ENCODE measurements at places on chromosomes 1 and 21.
A peak's percentile ranks its signal among the peaks of the same experiment; 100 is the strongest.

DNA sequence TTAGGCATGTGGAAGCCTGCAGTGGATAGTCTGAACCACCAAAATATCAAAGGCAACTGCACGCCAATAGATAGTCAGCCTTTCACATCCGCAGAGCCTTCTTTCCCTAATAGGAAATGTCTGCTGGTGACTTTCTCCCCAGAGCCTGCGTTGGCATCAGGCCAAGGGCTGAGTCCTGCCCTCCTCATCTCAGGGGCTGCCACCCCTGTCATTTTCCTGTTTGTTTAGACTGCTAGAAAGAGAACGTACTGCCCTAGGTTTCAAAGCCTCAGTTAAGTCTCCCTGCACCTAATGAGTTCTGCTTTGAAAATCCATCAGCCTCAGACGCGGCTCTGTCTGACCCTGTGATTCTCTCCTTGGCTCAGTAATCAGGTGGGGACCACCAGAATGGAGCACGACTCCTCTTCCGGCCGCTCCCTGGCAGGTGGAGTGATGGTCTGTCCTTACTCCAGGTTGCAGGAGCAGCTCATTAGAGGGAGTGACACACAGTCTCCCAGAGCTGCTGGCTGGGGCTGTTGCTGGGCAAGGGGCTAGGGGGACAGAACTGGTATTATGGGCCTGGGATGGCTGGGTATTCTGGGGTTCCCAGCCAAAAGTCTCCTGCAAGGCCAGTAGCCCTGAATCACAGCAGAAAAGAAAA is 27.3 kb downstream of the STUM start:
- no peak for DNase-seq

- DNase-seq: no peak
These were observed 12.9 kb downstream of the CRABP2 start for GRCh38 chr1:156692441-156692924.

DNA sequence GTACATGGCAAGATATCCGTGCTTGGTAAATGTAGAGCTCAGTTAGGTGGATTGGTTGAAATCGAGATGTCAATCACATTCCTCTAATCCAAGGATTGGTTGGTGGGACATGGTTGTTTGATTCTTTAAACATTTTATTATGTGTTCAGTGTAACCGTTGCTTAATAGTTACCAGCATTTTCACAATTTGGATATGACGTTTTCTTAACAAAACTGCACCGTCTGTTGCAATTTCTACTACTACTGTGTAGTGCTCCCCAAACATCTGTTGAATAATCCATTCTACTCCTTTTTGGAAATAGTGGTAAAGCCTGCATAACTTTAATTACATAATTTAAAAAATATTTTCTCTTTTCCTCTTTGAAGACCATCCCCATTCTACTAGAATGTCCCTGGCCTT is 16.3 kb downstream of the OR2B11 start:
- DNase-seq: no peak

DNA sequence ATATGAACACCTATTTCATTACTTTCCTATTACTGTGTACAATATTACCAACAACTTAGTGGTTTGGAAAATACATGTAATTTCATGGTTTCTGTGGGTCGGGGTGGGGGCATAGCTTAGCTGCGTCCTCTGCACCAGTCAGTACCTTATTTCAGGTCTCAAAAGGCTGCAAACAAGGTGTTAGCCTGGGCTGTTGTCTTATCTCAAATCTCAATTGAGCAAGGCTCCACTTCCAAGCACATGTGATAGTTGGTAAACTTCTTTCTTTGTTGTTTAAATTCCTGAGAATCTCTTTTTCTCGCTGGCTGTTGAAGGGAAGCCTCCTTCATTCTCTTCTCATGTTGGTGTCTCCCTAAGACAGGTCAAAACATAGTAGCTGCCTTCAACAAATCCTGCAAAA is 485.4 kb downstream of the AMY1C start:
- no peak for DNase-seq

- DNase-seq: no peak
These were observed 39.9 kb upstream of the INSL5 start for GRCh38 chr1:66840929-66841328.

DNA sequence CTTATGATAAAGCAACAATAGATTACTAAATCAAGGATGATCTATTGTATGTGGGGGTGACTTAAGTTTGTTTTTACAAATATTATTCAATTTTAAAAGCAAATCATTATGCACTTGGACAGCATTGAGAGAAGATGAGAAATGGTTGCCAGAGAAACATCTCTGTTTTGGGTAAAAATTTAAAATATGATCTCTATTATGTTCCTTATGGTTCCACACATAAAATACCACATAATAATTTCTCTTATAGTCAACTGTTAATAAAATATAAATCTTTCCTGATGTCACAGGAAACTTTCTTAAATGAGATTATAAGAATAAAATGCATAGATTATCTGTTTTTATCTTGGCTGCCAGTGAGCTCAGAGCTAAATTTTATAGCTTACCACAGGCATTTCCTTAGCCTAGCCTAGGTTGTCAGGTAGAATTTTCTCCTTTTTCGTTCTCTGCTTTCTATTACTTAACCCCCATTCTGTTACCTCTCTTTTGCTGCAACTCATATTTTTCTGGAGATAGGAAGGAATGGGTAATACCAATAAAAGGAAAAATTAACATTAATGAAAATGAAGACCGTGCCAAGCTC is 109.7 kb downstream of the TGFB2 start:
- DNase-seq: no peak

GRCh38 chr21:30340714-30341573 is 3.5 kb upstream of the KRTAP27-1 start:
- DNase-seq: peak; percentile 11

- DNase-seq: no peak
These were observed 2.0 kb downstream of the DSCAM start for GRCh38 chr21:40844935-40845334.

GRCh38 chr1:226723657-226724532 is 15.2 kb downstream of the ITPKB start:
- peak; percentile 43 for DNase-seq

DNA sequence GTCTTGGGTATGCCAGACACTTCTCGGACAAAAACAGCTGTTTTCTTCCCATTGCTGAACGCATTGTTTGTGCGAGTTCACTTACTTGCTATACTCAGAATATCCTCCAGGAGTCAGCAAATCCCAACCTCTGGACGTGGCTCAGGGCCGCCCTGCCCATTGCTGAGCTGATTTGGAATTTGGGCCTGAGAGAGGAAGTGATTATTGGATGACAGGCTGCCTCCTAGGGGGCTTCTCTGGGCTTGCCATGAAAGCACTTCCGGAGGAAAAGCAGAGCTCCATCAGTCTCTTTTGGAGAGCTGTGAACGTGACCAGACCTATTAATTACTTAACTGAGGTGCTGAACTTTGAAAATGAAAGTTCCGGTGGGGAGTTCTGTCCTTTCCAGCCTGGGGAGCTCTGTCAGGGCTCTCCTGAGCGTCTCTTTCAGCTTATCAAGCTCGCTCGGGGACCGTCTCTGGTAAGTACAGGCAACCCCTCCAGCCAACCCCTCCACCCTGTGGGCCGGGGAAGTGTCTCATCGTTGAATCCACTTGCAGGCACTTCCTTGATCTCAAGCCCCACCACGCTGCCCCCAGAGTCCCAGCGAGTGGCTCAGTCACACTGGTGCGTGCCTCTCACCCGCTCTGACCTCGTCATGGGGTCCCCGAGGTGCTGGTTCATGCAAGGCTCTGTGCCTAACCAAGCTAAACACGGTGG is 76.9 kb downstream of the CLIC6 start:
- peak; percentile 85 for DNase-seq

DNA sequence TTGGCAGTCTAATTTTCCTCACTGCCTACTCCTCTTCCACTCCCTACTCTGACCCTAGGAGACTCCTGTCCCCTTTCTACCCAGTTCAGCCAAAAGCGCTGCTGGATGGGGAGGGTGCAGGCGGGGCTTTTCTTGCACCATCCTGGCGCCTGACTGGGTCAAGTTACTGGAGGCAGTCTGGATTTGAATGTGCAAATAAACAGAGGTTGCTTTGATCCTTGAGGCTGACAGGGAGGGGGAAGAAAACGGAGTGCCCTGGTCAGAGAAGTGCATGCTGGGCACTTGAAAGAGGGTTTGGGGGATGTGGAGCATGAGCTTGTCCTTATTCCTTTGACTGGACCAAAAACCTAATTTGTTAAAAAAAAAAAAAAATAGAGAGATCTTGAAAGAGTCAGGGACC is 76.8 kb upstream of the SOX13 start:
- no peak for DNase-seq

- no peak for DNase-seq
These were observed 187.7 kb upstream of the RNPC3 start for GRCh38 chr1:103337779-103338178.

DNA sequence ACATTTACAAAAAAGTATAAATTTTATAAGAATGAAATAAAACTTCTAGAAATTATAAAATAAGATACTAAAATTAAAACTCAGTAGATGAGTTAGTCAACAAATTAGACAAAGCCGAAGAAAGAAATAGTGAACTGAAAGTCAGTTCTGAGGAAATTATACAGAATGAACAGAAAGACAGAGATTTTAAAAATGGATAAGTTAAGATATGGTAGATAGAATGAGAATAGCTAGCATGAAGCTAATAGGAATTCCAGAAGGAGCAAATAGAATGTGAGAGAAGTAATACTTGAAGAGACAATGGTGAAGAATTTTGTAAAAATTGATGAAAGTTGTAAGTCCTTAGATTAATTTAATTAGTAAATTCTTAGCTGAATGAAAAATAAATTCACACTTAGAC is 430.4 kb upstream of the RUNX1 start:
- no peak for DNase-seq

GRCh38 chr1:93816970-93817678 is 61.9 kb downstream of the DNTTIP2 start:
- peak; percentile 77 for DNase-seq

DNA sequence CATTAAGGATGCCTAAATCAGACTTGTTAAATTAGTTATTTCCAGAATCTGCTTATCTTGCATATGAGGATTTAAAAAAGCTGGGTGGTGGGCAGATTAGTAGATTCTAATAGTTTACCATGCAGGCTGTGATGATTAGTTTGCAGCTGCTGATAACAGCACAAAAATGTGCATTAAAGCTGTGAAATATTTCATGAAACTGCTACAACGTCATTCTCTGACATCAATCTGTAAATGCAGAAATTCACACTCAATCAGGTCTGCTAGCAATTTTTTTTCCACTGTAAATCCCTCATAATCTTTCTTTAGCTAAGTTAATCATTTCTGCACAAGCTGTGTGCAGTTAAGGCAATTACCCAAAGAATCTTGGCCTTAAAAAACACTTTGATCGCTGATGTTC is 9.3 kb upstream of the RPE65 start:
- no peak for DNase-seq

- DNase-seq: peak; percentile 88
These were observed 25.0 kb upstream of the LAPTM5 start for GRCh38 chr1:30782361-30783255.

DNA sequence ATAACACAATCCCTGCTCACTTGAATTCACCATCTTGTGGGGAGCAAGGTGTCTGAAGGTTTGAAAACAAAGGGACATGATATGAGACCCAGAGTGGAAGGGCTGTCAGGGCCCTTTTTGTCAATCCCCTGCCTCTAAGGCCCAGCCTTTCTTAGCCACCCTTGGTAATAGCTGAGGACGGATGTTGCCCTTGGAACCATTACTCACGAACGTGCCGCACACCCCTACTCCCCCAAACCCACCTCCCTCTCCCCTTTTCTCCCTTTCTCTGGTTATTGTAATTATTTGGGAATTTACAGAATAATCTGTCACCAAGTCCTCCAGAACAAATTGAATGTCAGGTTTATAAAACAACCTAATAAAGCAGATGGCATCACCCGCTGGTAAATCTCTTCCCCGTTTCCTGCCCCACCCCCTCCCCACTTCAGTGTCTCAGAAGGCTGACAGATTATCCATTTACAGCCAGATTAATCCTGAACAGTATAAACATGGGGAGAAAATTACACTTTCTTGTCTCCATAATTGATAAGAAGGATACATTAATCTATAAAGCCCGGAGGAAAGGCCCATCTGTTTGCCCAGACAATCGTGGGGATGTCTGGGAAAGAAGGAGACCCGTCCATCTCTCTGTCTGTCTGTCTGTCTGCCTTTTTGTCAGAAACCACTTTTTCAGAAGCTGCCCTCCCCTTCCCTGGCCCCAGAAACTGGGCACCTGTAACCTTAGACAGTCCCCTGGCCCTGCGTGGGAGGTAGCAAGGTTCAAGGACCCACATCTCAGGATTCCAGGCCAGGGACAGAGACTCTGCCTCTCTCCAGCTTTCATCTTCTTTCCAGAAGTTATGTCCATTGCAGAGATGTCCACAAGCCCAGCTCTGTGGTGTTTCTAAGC is 60.6 kb upstream of the CD34 start:
- DNase-seq: no peak

DNA sequence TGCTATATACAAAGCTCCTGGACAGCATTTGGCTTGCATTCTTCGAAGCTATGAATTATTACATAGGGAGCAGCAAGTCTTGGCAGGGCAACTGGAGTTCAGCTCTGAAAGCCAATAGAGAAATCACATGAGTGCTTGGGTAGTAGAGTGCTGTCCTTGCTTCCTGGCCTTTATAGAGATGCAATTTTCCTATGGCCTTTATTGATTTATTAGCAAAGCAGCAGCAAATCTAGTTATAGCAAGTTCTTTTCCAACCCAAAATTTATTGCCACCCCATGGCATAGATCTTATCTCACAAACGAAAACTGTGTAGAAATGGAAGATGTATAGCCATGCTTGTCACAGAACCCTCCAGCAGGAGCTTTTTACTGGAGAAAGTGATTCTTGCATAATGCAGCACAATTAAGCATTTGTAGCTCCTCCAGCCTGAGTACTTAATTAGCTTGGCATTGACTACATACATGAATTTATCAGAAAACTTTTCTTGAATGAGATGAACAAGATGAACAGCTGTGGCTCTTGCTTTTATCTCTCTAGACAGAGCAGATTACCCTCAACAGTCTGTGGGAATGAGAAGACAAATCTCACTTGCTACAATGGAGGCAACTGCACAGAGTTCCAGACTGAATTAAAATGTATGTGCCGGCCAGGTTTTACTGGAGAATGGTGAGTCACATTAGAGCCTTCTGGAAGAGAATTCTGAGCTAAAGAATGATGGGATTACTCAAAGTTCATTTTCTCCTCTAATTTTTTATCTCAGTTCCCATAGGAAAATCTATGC is 170.1 kb downstream of the CRB1 start:
- no peak for DNase-seq

GRCh38 chr21:41402231-41402630 is 23.8 kb upstream of the MX1 start:
- DNase-seq: no peak

- DNase-seq: no peak
These were observed 256.4 kb downstream of the KCNJ6 start for GRCh38 chr21:37659874-37660273.

GRCh38 chr1:15722836-15723532 is 13.1 kb upstream of the SLC25A34 start:
- DNase-seq: no peak

- no peak for DNase-seq
These were observed 293.6 kb downstream of the PTPRC start for GRCh38 chr1:198932351-198932991.

GRCh38 chr1:92909321-92909720 is 51.9 kb downstream of the DIPK1A start:
- peak; percentile 69 for DNase-seq
